Lung microvascular endothelial cell (primary cell): ENCODE measurements at places on chromosomes 13 and 19. TPM values are rescaled to one million over a fixed set of nuclear protein-coding genes. Genes with fewer than 3 reads are reported as not detected.
A peak's percentile ranks its signal among the peaks of the same experiment; 100 is the strongest.

The MATK gene
- total RNA-seq, result 0.20 and 0.22 TPM in 2 replicates

The SLAIN1 gene
- total RNA-seq, result 3.3 and 8.5 TPM in 2 replicates

The RASIP1 gene
- 51.4 and 74.0 TPM in 2 replicates for total RNA-seq

The TUBB4A gene
- not detected in 2 replicates for total RNA-seq

The NKG7 gene
- not detected in 2 replicates for total RNA-seq

The KASH5 gene
- not detected in 2 replicates for total RNA-seq

The DAND5 gene
- under 0.01 and 0.22 TPM in 2 replicates for total RNA-seq

The DUS3L gene
- 19.6 and 20.7 TPM in 2 replicates for total RNA-seq

The CYP4F8 gene
- total RNA-seq, result not detected in 2 replicates

The ARL11 gene
- total RNA-seq, result 0.20 and 0.22 TPM in 2 replicates

The ZNF738 gene
- total RNA-seq, result 3.3 and 4.4 TPM in 2 replicates

DNA sequence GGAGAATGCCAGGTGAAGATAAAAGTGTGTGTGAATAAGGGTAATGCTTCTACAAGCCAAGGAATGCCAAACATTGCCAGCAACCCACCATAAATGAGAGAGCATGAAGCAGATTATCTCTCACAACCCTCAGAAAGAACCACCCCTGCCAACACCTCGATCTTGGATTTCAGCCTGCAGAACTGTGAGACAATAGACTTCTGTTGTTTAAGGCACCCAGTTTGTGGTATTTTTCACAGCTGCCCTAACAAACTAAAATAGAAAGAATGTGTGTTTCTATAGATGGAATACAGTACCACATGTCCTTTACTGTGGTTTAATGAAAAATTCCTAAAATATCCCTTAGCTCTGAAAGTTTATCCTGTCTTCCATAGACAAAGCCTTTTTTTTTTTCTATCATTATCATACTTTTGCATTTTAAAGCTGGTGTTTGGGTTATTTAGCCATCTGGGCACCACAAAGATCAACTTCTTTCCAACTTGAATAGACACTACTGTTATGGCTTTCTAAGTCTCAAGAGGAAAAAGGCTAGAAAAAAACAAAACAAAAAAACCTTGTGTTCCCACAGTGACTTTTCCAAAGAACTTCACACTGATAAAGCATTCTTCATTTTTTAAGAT is 505.6 kb downstream of the KCTD12 start:
- DNase-seq, result no peak

DNA sequence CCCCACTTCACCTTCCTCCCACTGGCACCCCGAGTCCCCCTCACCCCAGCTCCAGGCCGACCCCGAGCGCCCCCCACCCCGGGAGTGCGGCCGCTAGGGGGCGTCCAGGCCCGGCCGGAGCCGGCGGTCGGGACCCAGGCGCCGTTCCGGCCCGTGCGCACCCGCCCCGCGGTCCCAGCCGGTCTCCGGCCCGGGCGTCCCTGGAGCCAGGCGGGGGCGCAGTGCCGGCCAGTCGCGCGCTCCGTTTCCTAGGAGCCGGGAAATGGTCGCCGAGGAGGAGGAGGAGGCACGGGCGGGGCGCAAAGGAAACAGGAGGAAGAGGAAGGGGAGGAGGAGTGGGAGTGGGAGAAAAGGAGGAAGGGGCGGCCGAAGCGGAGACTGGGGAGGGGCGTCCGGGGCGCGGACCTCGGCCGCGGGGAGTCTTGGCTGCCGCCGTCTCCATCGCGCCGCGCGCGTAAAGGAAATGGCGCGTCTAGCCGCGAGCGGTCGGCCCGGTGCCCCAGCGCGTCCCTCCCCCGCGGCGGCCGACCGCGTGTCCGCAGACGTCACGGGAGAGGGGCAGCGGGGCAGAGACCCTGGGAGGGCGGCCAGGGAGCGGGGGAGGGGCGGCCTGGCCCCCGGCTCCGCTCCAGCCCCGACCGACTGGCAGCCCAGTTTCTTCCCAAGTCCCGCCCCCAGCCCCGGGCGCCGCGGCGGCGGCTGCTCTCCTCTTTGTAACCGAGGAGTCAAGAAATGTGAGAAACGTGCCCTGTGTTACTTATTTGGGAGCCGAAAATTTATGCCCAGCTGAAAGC is 1.1 kb upstream of the KCTD15 start:
- peak; percentile 89 for DNase-seq

- DNase-seq, result no peak
These were observed 58.5 kb upstream of the GPR12 start for GRCh38 chr13:26819046-26819445.

- DNase-seq, result no peak
These were observed 299.7 kb downstream of the TEX29 start for GRCh38 chr13:111620166-111620565.

GRCh38 chr19:19232261-19232721 is 20.5 kb downstream of the NCAN start:
- DNase-seq, result no peak

GRCh38 chr19:44807162-44807561 is 1.7 kb upstream of the BCAM start:
- no peak for DNase-seq

GRCh38 chr13:99496184-99497142 is 4.8 kb upstream of the TM9SF2 start:
- DNase-seq, result peak; percentile 87

DNA sequence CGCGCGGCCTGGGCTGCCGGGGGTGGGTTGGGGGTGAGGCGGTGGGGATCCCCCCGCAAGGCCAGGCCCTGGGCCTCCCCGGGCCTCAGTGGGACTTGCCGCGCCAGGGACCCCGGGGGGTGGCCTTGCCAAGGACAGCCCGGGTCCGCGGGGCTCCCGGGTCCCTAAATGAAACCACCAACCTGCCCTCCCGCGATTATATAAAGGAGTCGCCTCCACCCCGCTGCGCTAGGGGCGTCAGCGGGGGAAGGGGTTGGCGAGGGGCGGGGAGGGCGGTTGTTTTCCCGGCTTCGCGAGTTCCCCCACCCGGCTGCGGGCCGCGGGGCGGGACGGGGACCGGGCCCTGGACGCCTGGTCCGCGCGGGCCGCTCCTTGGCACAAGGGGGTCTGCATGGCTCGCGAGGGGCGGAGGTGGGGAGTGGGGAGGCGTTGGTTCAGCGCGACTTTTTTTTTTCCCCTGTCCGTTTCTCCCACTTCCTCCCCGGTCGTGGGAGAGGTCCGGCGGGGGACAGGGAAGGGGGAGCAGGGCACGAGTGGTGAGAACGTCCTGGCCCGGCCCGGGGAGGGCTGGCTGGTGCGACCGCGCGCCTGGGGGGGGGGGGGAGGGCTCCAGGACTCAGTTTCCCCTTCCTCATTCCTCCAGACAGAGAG is 822 bp upstream of the ZBTB7A start:
- no peak for DNase-seq

DNA sequence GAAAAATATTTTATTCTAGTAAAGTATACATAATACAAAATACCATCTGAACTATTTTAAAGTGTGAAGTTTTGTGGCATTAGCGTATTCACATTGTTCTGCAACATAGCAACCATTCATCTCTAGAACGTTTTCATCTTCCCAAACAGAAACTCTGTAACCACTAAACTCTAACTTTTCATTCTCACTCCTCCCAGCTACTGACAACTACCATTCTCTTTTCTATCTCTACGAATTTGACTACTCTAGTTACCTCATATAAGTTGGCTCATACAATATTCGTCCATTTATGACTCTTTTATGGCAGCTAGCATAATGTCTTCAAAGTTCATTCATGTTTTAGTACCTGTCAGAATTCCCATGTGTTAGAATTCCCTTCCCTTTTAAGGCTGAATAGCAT is 150.5 kb upstream of the MIR17HG start:
- DNase-seq, result no peak

DNA sequence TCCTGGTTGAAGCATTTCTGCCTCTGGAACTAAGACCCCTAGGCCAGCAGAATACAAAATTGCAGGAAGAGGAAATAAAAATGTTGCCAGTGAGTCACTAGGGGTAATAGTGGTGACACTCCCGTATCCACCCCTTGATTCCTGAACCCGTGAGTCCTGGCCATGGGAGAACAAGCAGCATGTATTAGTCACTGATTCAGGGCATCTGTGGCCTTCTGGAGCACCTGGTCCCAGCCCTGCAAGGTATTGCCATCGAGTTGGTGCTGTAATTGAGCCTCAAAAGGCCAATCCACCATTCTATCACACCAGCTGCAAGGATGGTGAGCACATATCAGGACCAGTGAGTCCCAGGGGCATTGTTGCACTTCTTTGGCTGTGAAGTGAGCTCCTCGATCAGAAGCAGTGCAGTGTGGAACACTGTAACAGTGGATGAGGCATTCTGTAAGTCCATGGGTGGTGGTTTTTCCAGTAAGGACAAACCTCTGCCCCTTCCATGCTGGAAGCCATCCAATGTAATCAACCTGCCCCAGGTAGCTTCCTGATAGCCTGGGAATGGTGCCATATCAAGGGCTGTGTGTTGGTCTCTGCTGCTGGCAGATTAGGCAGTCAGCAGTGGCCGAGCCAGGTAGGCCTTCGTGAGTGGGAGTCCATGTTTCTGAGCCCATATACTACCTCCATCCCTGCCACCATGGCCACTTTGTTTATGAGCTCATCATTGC is 39.6 kb downstream of the C1QTNF9 start:
- DNase-seq, result peak; percentile 43

- DNase-seq, result no peak
These were observed 1.6 kb downstream of the ESD start for GRCh38 chr13:46795321-46795720.

- DNase-seq, result peak; percentile 53
These were observed 931 bp downstream of the USP12 start for GRCh38 chr13:27170516-27171243.

GRCh38 chr13:55087085-55087484 is 2053.6 kb upstream of the PRR20A start:
- no peak for DNase-seq

- DNase-seq, result peak; percentile 96
These were observed 36.3 kb downstream of the ELF1 start for GRCh38 chr13:40982772-40983171.

- peak; percentile 29 for DNase-seq
These were observed 80.1 kb downstream of the IPO5 start for GRCh38 chr13:98033277-98034247.

DNA sequence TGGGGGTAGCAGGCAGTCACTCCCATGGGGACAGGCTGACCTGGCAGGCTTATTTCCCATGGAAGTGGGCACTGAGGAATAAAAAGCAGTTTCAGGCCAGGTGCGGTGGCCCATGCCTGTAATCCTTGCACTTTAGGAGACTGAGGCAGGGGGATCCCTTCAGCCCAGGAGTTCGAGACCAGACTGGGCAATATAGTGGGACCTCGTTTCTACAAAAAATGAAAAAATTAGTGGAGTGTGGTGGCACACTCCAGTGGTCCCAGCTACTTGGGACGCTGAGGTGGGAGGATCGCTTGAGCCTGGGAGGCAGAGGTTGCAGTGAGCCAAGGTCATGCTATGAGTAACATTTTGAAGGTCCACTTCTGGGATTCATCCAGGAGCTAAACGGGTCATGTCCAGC is 6.0 kb downstream of the GJB2 start:
- DNase-seq, result no peak

DNA sequence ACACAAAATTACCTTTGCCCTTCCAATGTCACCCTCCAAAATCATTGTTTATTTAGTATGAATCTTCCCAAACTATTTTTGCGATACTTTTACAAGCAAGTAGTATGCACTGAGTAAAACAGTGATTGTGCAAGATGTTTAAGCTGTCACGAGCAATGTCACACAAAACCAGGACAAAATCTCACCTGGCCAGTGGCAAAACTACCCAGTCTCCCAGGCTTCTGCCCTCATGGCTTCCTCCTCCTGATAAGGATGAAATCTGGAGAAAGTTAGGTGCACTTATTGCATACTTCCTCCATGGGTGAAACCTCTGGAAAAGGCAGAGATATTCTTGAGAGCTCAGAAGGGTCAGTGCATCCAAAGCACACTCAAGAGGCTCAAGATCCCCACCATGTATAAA is 500.8 kb downstream of the IRS2 start:
- no peak for DNase-seq

DNA sequence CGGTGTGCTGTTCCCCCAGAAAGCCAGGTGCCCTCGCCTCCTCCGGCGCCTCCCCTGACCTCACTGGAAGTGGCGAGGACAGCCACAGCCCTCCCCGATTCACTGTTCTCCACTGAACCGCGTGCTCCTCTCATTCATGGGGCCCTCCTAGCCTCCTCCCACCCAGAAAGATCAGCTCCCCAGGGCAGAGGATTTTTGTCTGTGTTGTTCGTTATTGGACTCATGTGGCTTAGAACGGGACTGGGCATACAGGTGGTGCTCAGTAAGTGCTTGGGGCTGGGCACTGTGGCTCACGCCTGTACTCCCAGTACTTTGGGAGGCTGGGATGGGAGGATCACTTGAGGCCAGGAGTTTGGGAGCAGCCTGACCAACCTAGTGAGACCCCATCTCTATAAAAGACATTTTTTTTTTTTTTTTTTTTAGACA is 3.8 kb downstream of the PRTN3 start:
- DNase-seq, result no peak

GRCh38 chr13:113582841-113583631 is 1.5 kb upstream of the TFDP1 start:
- no peak for DNase-seq

DNA sequence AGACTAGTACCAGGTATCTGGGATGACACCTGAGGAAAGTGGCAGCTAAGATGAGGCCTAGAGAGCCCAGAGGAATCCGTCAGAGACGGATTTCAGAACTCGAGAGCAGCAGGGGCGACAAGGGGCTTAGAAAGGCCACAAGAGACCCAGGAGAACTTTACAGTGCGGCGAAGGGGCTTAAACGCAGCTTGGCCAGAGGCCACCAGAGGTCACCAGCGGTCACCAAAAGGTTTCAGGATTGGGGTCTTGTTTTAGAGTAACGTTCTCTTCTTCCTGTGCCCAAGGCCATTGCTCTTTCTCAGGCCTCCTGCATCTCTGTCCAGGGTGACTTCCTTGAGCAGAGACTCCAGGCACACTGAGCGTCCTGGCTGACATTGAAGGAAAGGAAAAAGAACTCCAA is 2.2 kb downstream of the ZSCAN22 start:
- DNase-seq, result no peak

DNA sequence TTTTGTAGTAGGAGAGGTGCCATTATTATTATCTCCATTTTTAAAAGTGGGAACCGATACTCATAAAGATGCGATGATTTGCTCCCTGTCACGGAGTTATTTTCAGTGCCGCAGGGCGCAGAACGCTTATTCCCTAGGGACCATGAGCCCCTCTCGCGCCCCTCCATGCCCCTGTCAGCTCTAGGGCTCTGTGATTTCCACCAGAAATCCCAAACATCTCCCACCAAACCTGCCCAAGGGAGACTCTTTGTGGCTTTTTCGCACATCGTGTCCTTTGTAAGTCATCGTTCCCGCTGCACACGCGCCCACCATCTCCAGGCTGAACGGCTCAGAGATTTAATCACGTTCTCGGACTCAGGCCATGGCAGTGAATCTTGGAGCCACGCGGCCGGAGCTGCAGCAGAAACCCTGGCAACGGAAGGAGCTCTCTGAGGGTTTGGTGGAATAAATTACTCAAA is 105.1 kb downstream of the DNAJC15 start:
- no peak for DNase-seq
